Naive thymus-derived CD8-positive, alpha-beta T cell (primary cell): ENCODE measurements at places on chromosomes 13 and 19. TPM values are rescaled to one million over a fixed set of nuclear protein-coding genes. Genes with fewer than 3 reads are reported as not detected.

GRCh38 chr13:30429721-30430694, 7.7 kb downstream of the UBE2L5 start:
- DNase-seq = no peak

Gene PINLYP
- 2.7 TPM for total RNA-seq

GRCh38 chr13:98866882-98867281, 111.0 kb downstream of the DOCK9 start:
- no peak for DNase-seq

- no peak for DNase-seq
These were observed 22.0 kb downstream of the HDGFL2 start for GRCh38 chr19:4493929-4494690.

DNA sequence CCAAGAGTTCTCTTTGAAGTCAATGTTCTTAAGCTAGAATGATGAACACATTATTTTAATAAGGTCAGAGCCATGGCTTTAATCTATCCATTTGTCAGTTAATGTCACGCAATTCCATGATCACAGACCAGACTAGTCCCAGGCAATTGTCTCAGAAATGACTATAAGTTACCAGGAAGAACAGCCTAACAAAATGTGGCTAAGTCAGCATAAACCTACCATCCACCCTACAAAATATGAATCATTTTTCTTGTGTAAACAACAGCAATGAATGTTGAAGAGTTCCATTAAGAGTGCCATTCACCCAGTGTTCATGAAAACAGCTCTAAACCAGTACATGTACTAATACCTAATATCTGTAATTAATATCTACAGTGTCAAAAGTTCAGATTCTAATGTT, 127.5 kb downstream of the KCTD12 start:
- no peak for DNase-seq

DNA sequence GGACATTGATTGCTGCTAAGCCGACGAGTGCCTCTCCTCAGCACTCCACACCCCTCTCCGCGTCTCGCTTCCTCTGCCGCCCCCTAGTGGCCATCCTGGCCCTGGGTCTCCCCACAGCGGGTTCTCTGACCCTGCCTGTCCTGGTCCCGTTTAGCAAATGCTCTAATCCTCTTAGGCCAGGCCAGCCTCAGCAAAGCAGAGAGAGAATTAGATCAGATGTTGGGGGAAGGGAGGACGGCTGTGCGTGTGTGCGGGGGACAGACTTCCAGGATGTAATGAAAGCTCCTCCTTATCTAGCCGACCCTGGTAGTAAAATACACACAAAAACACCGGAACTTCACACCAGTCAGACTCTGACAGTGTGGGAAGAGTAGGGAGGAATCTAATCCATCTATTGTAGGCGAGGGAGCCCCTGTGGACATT, 4.5 kb downstream of the TPRX2 start:
- peak; percentile 72 for DNase-seq

GRCh38 chr13:40485611-40486517, 180.6 kb downstream of the FOXO1 start:
- DNase-seq = peak; percentile 78

- no peak for DNase-seq
These were observed 56.6 kb downstream of the TBC1D4 start for GRCh38 chr13:75425216-75426009.

Gene PCCA
- total RNA-seq = 13.1 TPM

Gene CEACAM16
- not detected for total RNA-seq

GRCh38 chr13:100872761-100873160, 198.2 kb upstream of the TMTC4 start:
- no peak for DNase-seq

- DNase-seq = no peak
These were observed 199.1 kb downstream of the DCT start for GRCh38 chr13:94280349-94280748.

DNA sequence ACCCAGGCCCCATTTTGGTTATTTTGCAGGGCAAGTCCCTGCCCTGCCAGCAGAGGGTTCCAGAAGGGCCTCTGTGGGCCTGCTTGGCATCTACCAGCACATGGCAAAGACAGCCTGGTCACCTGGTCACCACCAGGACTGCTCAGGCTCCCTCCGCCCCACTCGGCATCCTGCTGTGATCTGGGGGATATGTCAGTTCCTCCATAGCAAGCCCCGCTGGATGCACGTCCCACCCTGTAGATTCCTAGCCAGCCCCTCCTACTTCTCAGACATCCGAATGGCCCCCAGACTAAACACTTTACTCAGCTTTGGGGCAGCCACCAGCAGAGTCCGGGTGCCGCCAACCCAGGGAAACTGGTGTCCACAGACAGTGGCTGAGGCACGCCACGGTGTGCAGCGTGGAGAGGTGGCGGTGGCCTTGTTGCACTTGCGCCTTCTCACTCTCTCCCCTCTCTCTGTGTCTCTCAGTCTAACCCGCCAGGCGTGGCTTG, 31.8 kb upstream of the USE1 start:
- DNase-seq = no peak

GRCh38 chr19:11367528-11367927, 6.9 kb upstream of the SWSAP1 start:
- DNase-seq = no peak

DNA sequence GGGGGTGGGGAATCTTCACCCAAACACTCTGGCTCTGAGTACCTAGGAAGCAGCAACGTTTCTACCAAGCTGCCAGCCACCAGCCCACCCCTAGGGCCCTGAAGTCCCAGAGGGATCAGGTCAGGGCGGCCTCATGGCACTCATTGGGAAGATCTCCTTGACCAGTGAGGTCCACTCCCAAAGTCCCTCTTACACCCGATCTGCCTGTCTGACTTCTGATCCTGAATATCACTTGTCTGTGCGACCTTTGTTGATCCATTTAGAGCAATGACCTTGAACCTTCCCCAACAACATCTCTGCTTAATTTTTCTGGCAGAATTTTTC, 2.1 kb upstream of the GNA15 start:
- no peak for DNase-seq

- DNase-seq = no peak
These were observed 26.3 kb downstream of the UBXN6 start for GRCh38 chr19:4431296-4431695.

DNA sequence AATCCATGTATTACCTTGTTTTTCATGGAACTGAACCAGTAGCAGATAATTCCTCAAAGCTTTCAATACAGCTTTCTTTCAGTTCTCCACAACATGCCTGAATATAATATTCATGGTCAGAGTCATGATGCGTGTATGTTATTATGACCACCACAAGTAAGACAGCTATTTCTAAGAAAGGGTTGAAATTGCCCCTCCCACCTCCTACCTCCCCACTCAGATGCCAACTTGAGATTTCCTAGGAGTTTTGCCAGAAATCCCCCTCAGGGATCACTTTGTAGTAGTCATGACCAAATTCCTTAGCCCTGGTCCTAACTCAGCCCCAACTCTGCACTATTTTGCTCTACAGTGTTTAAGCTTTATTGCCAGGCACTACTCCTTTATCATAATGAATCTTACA, 69.9 kb upstream of the RAP2A start:
- no peak for DNase-seq

Gene ZSCAN5A
- total RNA-seq = 12.3 TPM
